Activated CD8-positive, alpha-beta T cell treated with anti-CD3 and anti-CD28 coated beads for 36 hours (primary cell): ENCODE measurements at places on chromosomes 1 and 21.

DNA sequence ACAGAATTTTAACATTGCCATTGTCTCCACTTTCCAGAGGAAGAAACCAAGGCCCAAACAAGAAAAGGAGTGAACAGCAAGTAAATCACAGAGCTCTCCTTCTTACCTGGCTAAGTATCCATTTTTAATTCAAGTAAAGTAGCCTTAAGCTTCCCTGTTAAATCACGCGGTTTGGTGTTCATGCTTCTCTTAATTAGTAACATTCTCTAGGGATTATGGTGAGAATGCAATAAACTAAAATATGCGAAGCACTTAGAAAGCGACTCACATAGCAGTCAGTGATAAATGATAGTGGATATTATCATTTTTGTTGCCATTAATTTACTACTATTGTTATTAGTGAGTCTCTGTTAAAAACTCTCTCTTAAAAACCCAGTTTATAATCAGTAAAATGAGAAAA lies 630.5 kb upstream of the TMPRSS15 start:
- no peak for DNase-seq

- no peak for DNase-seq
Observed at GRCh38 chr1:246295968-246296367, 211.1 kb downstream of the SMYD3 start.

DNA sequence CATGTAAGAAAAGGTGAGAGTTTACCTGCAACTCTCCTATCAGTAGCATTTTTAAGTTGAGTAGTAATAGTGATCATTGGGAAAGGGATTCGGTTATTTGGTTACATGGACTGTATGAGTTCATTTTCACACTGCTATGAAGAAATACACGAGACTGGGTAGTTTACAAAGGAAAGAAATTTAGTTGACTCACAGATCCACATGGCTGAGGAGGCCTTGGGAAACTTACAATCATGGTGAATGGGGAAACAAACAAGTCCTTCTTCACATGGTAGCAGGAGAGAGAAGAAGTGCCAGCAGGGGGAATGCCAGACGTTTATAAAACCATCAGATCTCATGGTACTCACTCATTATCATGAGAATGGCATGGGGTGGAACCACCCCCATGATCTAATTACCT lies 59.3 kb upstream of the FBXO28 start:
- DNase-seq, result no peak

- DNase-seq, result no peak
Observed at GRCh38 chr1:178284058-178284457, 190.2 kb downstream of the RASAL2 start.

DNA sequence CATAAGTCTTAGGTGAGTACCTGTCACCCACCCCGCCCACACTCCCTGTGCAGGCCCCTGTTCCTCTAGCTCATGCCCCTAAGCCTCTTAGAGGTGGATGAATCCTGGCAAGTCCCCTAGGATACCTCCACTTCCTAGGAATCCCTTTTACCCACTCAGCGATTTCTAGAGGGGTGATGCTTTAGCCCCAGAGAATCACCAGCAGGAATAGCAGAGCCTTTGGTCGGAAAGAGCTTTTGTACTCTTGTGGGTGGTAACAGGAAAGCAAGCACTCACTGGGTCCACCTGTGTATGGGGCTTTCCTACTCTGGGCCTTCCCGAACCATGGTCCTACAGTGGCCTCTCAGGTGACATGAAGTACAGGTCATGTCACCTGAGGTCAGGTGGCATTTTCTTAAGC lies 172.4 kb downstream of the CLIC6 start:
- no peak for DNase-seq
